ENCODE measurements at places on chromosomes 13 and 19. TPM values are rescaled to one million over a fixed set of nuclear protein-coding genes. Genes with fewer than 3 reads are reported as not detected.

DNA sequence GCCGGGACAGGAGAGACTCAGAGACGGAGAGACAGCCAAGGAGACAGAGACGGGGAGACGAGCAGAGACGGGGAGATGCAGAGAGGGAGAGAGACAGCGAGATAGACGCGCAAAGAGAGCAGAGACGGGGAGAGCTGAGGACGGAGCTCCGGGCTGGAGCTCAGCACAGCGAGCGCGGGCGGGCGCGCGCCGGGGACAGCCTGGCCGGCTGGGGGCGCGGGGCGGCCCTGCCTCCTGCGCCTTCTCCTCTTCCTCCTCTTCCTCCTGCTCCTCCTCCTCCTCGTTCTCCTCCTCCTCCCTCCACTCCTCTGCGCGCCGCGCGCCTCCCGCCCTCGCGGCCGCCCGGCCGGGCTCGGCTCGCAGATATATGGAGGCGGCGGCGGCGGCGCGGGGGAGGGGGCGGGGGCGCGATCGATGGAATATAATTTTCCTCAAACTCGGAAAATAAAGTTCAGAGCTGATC is at the start of gene ERFL:
Gene ERFL, minus strand, starts transcription at position 229 of the 463 bp plus-strand sequence. CDS start 15,530 bp downstream, outside the sequence.
- H3K4me1 ChIP-seq, result peaks cover 34% of the 10 kb centered on the region
- H3K4me3 ChIP-seq, result peak within 1 kb of the TSS; percentile 85
- peaks cover 5% of the 10 kb centered on the region for H3K27me3 ChIP-seq
- DNase-seq, result no peak
- no peaks in the 10 kb centered on the region for H3K36me3 ChIP-seq

DNA sequence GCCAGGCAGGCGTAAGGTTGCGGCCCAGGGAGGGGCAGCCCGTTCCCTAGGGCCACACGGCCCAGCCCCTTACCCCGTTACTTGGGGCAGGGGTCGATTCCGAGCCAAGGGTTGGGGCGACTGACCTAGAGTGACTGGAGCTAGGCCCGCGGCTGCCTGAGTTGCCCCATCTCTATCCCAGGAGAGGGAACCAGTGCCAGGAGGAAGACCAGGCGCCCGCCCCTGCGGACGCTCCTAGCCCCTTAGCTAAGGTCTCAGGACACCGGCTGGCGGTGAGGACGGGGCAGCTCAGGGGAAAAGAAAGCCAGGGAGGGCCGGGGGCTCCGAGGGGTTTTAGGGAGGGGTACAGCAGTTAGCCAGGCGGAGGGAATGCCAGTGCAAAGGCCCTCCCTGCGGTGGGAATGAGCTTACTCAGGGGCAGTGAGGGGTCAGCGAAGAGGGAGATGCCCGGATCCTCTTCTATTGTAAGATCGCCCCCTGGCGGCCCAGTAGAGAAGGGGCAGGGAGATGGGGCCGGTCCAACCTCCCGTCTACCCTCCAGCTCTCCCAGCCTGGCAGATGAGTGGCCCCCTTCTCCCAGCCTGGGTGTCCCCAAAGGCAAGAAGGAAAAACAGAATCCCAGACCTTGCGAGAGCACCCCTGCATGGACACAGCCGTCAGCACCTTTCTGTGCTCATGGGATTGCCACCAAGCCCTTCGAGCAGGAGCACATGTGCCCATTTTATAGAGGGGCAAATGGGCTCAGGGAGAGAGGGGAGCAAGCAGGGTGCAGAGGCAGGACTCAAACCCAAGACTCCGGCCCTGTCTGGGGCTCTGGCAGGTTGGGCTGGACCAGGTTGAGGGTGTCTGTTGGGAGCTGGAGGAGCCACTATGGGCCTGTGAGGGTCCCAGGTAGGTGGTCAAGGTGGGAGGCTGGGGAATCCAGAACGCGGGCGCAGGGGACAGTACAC is 16.3 kb downstream of the CILP2 start:
- DNase-seq, result no peak
- H3K4me3 ChIP-seq, result no peak overlapping the region
- H3K27me3 ChIP-seq, result peaks cover 16% of the 10 kb centered on the region
- H3K27ac ChIP-seq, result no peak overlapping the region

GRCh38 chr13:21595546-21595822 is 8.5 kb downstream of the MICU2 start:
- peaks cover 80% of the 10 kb centered on the region for H3K4me1 ChIP-seq
- no peak for DNase-seq
- peak overlapping the region; percentile 33 for H3K4me3 ChIP-seq
- no peaks in the 10 kb centered on the region for H3K27me3 ChIP-seq
- H3K27ac ChIP-seq, result peak overlapping the region; percentile 53
- peaks cover 12% of the 10 kb centered on the region for H3K36me3 ChIP-seq

GRCh38 chr19:45640849-45641273 is 1.7 kb upstream of the EML2 start:
- no peaks in the 10 kb centered on the region for H3K27me3 ChIP-seq
- H3K4me3 ChIP-seq, result peak overlapping the region; percentile 86
- peak overlapping the region; percentile 96 for H3K27ac ChIP-seq
- no peak for DNase-seq
- H3K4me1 ChIP-seq, result peaks cover 53% of the 10 kb centered on the region
- H3K36me3 ChIP-seq, result no peaks in the 10 kb centered on the region

DNA sequence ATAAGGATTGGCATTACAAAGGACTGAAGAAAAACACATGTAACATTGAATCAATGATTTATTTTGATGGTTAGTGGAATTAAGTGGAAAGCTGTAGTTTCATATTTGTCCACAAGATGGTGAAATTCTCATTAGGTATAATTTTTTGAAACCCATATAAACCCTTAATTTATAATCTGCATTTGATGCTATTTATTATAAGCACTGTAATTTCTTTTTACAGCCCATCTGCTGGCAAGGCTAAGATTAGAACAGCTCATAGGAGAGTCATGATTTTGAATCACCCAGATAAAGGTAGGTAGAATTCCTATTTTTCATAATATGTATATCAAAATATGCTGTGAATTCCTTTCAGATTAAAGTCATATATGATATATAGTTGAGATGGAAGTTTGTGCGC is 62.2 kb downstream of the DNAJC15 start:
- peaks cover 22% of the 10 kb centered on the region for H3K36me3 ChIP-seq
- peaks cover 8% of the 10 kb centered on the region for H3K4me1 ChIP-seq
- no peak for DNase-seq
- no peak overlapping the region for H3K27ac ChIP-seq
- no peak overlapping the region for H3K4me3 ChIP-seq
- H3K27me3 ChIP-seq, result no peaks in the 10 kb centered on the region

PSG1 gene
- not detected for polyA plus RNA-seq

ZNF284 gene
- polyA plus RNA-seq, result 1.1 TPM

DNA sequence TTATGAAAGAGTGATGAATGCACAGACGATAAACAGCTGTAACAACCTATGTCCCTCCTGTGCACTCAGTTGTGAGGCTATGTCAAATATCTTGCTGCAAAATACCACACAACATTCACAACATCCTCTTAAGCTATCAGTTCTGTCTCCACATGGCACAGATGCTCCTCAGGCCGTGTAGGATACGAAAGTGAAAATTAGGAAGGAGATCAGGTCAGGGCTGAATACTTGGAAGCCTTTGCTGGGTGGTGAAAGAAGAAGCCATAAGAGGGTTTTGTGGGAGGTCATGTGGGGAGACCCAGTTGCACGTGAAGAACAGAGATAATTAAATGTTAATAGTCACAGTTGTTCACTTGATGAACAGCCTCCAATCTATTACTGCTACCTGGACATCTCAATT is 58.9 kb downstream of the RXFP2 start:
- no peak for DNase-seq
- H3K27ac ChIP-seq, result no peak overlapping the region
- H3K4me3 ChIP-seq, result no peak overlapping the region
- no peaks in the 10 kb centered on the region for H3K36me3 ChIP-seq
- peaks cover 7% of the 10 kb centered on the region for H3K27me3 ChIP-seq

DNA sequence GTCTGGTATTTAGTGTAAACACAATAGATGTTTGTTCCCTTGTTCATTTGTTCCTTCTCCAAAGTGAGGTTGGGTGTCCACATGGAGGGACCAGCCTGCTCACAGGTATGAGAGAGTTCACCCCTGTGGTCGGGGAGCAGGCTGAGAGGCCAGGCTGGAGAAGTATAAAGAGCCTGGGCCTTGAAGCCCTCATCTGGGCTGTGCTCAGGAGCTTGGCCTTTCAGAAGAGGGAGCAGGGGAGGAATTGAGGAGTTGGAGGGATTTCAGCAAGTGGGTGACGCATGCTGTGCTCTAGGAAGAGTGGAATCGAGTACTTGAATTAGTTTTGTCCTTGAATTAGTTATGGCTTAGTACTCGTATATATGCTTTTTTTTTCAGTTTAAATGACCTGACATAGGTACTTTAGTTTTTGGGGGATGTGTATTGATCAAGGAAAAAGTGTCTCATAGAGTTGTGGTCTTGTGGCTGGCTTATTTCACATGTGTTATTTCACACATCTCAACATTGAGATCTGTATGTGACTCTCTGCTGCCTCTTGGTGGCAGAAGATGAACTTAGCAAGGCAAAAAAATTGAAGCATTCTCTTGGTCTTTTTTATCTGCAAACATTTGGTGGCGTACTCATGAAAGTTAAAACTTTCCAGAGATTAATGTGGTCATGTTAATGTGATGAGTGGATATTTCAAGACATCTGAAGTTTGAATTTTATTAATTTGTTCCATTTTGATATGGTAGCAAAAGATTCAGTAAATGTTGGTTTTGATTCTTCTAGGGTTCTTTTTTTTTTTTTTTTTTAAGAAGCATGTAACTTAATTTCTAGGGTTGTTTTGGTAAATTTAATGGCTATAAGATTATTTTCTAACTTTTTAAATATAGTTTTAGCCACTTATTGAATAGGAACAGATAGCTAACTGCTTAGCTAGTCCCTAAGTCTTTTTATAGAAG is 54.3 kb downstream of the SLAIN1 start:
- H3K4me3 ChIP-seq, result no peak overlapping the region
- no peak overlapping the region for H3K27ac ChIP-seq
- H3K4me1 ChIP-seq, result peaks cover 6% of the 10 kb centered on the region
- H3K36me3 ChIP-seq, result peaks cover 21% of the 10 kb centered on the region
- peak; percentile 30 for DNase-seq
- H3K27me3 ChIP-seq, result no peaks in the 10 kb centered on the region

DNA sequence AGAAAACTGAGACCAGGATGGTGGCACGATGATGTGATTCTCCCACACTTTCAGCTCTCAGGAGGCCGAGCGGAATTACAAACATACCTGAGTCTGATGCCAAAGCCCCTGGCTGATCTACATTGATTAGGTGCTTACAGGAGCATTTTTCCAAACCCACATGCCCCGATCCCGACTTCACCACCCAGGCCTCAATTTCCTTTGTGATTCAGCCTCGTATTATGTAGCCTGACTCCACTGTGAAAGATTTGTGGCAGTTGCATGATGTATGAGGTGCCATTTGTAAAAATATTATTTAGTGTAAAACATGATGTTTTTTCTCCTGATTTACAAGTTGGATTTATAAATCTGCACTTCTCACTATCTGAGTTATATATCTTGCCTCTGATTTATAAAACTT is 118.0 kb downstream of the TSHZ3 start:
- no peaks in the 10 kb centered on the region for H3K36me3 ChIP-seq
- no peak overlapping the region for H3K27ac ChIP-seq
- H3K4me3 ChIP-seq, result no peak overlapping the region
- H3K27me3 ChIP-seq, result peaks cover 5% of the 10 kb centered on the region
- DNase-seq, result no peak

- no peaks in the 10 kb centered on the region for H3K27me3 ChIP-seq
- H3K4me3 ChIP-seq, result no peak overlapping the region
- H3K27ac ChIP-seq, result no peak overlapping the region
- H3K36me3 ChIP-seq, result no peaks in the 10 kb centered on the region
Observed at GRCh38 chr19:3842948-3843347, 25.9 kb downstream of the ZFR2 start.

CARS2 gene
- 45.9 TPM for polyA plus RNA-seq

- H3K4me1 ChIP-seq, result peaks cover 54% of the 10 kb centered on the region
- no peak overlapping the region for H3K27ac ChIP-seq
- DNase-seq, result no peak
- H3K4me3 ChIP-seq, result peak overlapping the region; percentile 87
- peaks cover 49% of the 10 kb centered on the region for H3K27me3 ChIP-seq
- H3K36me3 ChIP-seq, result peaks cover 9% of the 10 kb centered on the region
Observed at GRCh38 chr13:87677043-87677495, 5.9 kb downstream of the SLITRK5 start.

DNA sequence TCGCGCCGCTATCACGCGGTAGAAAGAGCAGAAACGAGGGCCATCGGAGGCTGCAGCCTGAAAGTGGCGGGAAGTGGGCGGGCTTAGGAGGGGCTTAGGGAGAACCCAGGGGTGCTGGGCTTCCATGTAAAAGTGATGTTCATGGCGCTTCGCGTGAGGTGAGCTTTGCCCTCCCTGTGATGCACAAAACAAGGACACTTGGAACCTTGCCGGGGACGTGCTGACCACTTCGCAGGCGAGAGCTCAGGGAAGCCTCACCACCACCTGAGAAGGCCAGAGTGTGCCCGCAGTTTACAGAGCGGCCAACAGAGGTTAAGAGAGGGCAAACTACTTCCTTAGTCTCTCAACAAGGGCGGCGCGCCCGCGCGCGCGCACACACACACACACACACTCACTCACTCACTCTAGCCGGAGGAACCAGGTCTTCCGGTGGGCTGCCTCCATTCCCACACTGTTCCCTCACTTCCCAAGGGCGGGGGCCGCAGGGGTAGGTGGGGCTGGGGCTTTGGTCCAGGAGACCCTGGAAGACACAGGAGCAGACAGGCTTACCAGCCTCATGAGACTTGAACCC is 651 bp downstream of the GAPDHS start:
- H3K4me1 ChIP-seq, result peaks cover 20% of the 10 kb centered on the region
- no peaks in the 10 kb centered on the region for H3K36me3 ChIP-seq
- DNase-seq, result peak; percentile 38
- H3K27me3 ChIP-seq, result peaks cover 38% of the 10 kb centered on the region
- H3K27ac ChIP-seq, result peak overlapping the region; percentile 94

Data from naive B cell (primary cell).